ENCODE measurements at places on chromosomes 4 and X. TPM values are rescaled to one million over a fixed set of nuclear protein-coding genes. Genes with fewer than 3 reads are reported as not detected.
A peak's percentile ranks its signal among the peaks of the same experiment; 100 is the strongest.

CXorf49 gene
- total RNA-seq, result not detected

S100G gene
- not detected for total RNA-seq

CCSER1 gene
- 1.2 TPM for total RNA-seq

DNA sequence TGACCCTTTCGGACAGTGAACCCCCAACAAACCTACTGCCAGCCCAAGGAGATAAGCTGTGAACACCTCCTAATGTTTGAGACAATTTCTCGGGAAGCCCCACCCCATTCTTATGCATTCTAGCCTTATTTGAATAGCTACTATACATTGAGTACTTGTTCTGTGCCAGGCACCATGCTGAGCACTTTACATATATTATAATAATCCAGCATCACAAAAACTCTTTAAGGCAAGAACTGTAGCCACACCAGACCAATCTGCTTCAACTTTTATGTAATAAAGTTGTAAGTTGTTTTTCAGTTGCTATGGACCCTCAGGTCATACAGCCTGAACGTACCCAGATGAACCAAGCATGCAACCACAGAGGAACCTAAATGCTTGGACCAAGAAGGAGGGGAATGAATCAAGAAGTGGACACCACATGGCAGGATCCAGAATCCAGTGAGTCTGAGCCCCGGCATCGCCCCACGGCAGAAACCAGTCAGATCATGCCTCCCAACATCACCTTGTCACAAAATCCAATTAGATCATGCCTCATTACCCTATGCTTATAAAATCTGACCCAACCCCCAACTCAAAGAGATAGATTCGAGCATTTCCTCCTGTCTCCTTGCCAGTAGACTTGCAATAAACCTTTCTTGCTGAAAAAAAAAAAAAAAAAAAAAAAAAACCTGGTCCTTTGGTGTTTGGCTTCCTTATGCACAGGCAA is 225.0 kb downstream of the QDPR start:
- H3K27me3 ChIP-seq, result no peaks in the 10 kb centered on the region
- H3K4me1 ChIP-seq, result peaks cover 3% of the 10 kb centered on the region
- no peaks in the 10 kb centered on the region for H3K36me3 ChIP-seq
- H3K4me3 ChIP-seq, result no peak overlapping the region
- H3K27ac ChIP-seq, result no peak overlapping the region

- H3K4me1 ChIP-seq, result no peaks in the 10 kb centered on the region
- H3K4me3 ChIP-seq, result no peak overlapping the region
- no peaks in the 10 kb centered on the region for H3K27me3 ChIP-seq
- H3K27ac ChIP-seq, result no peak overlapping the region
- DNase-seq, result no peak
- no peaks in the 10 kb centered on the region for H3K36me3 ChIP-seq
Measured at GRCh38 chr4:108377021-108377420, 208.3 kb upstream of the LEF1 start.

GRCh38 chr4:76554630-76555029 is 119.6 kb downstream of the SHROOM3 start:
- DNase-seq, result no peak
- H3K27me3 ChIP-seq, result no peaks in the 10 kb centered on the region
- peaks cover 8% of the 10 kb centered on the region for H3K4me1 ChIP-seq
- no peak overlapping the region for H3K27ac ChIP-seq
- no peak overlapping the region for H3K4me3 ChIP-seq

GRCh38 chr4:9942921-9943600 is 78.2 kb downstream of the SLC2A9 start:
- H3K27ac ChIP-seq, result no peak overlapping the region
- DNase-seq, result no peak
- no peaks in the 10 kb centered on the region for H3K4me1 ChIP-seq
- no peak overlapping the region for H3K4me3 ChIP-seq
- H3K36me3 ChIP-seq, result peaks cover 37% of the 10 kb centered on the region

DNA sequence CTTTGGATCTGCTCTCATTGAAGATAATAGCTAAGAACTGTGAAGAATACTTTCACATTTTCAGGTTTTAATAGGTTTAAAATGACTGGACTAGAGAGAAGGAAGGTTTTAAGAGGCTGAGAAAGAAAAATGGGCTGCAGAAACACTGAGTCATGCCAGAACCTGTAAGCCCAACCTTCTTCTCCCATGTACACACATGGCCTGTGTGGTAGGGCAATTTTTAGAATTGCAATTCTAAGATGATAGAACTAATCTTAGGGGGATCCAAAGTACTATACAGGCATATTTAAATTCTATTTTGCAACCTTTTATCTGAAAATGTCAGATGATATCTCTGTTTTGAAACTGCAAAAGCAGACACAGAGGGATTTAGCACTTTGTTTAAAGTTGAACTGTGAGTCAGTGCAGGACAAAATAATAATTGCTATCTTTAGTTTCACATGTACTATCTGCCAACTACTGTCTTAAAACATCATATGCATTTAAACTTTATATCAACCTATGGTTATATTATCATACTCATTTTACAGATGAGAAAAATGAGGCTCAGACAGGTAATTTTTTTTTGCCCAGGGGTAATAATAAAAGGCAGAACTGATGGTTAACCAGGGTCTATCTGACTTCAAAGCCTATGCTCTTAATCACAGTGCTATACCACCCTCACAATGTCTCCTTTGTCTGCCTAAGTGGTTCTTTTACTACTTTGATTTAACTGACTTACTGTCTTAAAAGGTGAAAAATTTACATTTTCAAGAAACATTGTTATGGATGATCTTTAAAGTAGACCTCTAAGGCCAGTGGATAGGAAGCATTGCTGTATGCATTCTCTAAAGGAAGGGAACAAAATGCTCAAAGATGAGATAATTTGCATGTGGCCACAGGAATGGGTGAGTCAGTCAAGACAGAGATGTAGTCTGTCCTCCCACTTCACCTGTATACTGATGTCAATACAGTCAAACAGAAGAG is 4.3 kb downstream of the TMPRSS11E start:
- H3K36me3 ChIP-seq, result no peaks in the 10 kb centered on the region
- H3K4me3 ChIP-seq, result peak overlapping the region; percentile 7
- DNase-seq, result no peak

DNA sequence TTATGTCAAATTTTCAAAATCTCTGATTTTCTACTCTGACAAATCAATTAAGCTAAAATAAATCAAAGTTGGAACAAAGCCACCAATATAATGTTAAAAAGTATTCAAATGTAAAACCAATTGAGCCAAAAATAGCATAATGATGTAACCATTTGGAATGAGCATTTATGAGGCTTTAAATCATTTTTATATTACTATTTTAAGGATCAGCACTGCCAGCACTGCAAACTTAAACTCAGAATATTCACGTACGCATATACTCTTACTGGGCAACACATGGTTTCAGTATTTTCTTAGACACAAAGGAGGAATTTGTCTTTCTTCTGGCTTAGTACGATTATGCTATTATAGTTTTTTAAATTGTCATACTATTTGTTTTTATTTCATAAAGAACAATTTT is 52.2 kb downstream of the AFAP1 start:
- H3K27me3 ChIP-seq, result no peaks in the 10 kb centered on the region
- H3K36me3 ChIP-seq, result no peaks in the 10 kb centered on the region
- no peak for DNase-seq
- H3K4me1 ChIP-seq, result peaks cover 3% of the 10 kb centered on the region
- no peak overlapping the region for H3K4me3 ChIP-seq

GRCh38 chr4:26238426-26238777 is 82.4 kb upstream of the RBPJ start:
- H3K4me3 ChIP-seq, result no peak overlapping the region
- H3K36me3 ChIP-seq, result no peaks in the 10 kb centered on the region
- no peaks in the 10 kb centered on the region for H3K27me3 ChIP-seq
- peak overlapping the region; percentile 63 for H3K27ac ChIP-seq
- H3K4me1 ChIP-seq, result peaks cover 11% of the 10 kb centered on the region

GRCh38 chr4:42282081-42282901 is 115.0 kb upstream of the SHISA3 start:
- H3K36me3 ChIP-seq, result no peaks in the 10 kb centered on the region
- H3K4me1 ChIP-seq, result no peaks in the 10 kb centered on the region
- no peaks in the 10 kb centered on the region for H3K27me3 ChIP-seq
- H3K27ac ChIP-seq, result no peak overlapping the region
- no peak overlapping the region for H3K4me3 ChIP-seq
